ENCODE measurements at places on chromosomes 3 and 15.

DNA sequence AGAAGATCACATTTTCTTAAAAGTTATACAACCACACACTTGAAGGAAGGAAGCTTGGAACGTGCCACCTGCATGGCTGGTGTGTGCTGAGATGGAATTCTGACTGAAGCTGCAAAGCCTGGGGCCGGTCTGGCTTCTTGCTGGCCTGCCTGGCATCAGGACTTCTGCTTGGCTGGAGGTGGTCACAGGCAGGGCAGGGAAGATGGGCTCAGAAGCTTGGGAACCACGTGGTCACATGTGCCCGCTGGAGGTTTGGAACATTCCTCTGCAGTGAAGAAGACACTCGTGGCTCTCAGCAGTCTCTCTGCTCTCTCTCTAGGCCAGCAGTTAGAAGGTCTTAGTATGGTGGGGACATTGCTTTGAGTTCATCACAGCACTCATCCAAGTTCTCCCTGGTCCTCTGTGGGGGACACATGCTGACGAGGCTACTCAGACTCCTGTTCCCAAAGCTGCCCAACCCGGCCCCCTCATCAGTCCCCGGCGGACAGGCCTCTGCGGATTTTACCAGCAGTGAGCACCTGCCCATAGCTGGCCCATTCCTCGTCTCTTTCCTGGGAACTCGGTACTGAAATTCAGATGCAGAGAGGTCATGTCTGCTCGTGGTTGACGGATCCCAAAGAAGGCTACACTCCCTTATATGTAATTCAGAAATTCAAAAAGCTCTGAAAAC, 229.0 kb downstream of the ADAMTS17 start:
- DNase-seq = no peak

- no peak for DNase-seq
These were observed 9.4 kb upstream of the PCSK6 start for GRCh38 chr15:101498717-101499480.

DNA sequence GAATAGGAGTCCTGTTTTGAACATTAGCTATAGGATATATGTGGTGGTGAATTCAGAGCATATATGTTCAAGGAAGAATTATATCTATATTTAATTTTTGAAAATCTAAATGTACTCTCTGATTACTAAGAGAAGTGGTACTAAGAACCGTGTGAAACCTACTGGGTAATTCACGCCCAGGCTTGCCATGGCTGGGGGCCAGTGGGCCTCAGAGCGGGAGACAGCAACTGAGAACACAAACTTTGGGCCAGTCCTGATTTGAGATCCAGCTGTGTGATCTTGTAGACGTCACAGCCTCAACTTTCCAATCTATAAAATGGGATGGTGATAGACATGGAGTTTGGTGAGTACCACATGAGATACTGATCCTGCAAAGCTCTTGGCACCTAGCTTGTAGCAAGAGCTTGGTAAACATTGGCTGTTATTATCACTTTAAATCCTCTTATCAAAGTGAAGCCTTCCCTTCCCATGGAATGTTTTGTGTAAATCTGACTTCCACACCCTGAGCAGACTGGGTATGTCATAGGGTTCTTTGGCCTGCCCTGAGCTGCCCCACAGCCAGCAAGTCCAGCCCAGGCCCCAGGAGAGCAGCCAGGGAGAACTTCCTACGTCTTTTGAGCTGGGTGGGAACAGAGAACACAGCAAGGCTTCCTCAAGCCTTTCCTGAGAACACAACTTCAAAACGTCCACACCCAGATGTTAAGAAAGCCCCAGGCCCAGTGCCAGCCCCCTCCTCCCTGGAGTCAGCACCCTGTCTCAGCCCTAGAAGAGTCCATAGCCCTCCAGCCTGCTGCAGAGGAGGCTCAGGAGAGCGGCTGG, 8.2 kb upstream of the PAQR5 start:
- no peak for DNase-seq

DNA sequence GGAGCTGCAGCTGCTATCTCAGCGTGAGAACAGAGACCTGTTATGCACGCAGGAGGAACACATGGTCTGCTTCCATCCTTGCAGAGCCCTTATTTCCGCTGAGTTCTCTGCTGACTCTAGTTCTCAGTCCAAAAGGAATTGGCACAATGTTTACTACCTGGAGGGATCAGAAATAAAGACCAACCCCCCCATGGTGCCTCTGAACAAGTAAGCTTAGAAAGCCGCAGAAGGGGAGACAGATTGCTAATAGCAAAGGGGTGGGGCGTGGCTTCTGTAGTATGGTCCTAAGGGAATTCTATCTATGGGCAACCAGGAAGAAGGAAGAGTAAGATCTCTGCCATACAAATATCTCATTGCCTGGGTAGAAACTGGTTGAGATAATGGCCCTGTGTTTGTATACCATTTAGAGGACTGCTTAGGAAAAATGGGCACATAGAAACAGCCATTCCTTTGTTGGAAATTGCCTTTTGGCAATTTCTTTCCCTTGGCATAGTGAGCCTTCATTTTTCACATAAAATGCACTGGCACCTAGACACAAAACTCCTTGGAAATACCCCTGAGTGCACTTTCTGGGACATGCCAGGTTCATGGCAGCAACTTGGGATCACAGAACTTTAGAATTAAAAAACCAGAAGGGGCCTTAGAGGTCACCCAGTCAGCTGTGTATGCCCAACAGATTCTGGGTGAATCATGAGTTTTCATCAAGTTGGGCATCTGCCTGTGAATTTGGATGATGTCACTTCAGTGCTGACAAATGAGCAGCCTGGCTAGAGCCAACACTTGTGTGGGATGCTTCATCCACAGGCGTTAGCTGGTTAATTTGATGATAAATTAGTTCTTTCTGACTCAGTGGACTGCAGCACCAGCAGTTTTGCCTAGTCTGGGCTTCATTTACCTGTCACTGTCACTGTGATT, 57.4 kb upstream of the STXBP5L start:
- DNase-seq = no peak

DNA sequence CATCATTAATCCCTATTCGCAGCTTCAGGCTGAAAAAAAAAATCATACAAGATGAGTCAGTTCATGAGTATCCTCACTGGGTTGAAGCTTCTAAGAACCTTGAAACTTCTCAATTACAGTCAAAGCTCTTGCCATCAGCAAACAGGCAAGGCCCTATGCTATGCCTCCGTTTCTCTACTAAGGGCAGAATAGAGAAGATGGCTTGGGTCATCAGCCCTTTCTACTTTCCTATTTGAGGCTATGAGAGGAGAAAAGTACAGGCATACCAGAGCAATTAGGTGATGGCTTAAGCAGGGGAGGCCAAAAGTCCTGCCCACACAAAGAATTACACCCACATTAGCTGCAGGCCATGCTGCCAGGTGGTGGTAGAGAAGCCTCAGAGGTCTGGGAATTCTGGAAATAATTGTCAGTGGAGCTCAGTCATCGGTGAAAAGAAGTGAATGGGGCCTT, 89.0 kb downstream of the MRPL46 start:
- no peak for DNase-seq

GRCh38 chr15:71278989-71279756, 163.9 kb downstream of the THSD4 start:
- DNase-seq = no peak

DNA sequence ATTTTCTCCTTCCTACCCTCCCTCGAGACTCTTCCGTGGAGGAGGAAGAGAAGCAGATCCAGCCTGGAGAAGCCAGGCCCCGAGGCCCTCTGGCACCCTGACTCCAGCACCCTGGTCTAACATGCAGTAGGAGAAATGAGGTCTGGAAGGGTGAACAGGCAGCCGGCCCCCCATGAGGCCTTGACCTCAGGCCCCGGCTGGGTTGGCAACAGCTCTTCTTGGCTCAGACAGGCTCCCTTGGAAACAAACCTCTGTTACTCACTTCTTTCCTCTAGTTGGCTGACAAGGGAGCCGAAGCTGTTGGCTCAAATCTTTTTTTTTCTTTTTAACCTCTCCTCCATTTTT, 73.4 kb downstream of the CPN2 start:
- no peak for DNase-seq

GRCh38 chr3:32575451-32576113, 4.9 kb upstream of the DYNC1LI1 start:
- no peak for DNase-seq

DNA sequence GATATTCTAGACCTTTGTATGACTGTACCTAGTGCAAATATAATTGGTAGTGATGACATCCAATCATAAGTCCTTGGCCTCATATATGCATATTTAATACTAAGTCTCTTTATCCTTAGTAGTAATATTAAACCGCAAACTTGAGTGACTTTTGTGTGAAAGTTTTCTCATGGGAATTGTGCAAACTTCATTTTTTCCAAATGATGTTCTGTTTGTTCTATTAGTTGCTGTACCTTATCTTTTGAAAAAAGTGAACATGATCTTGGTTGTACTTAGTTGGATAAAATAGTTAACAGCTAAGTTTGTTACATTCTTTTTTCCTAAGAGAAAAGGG, 43.2 kb downstream of the TMEM45A start:
- DNase-seq = no peak

GRCh38 chr15:39235084-39235795, 345.6 kb upstream of the THBS1 start:
- DNase-seq = no peak

GRCh38 chr3:98406034-98406433, 15.6 kb downstream of the OR5K3 start:
- no peak for DNase-seq

All from stimulated activated CD8-positive, alpha-beta memory T cell treated with anti-CD3 and anti-CD28 coated beads, Interleukin-15, amount 100 ng/mL, for 24 hours (primary cell).